ENCODE measurements at places on chromosomes 6 and 20.

GRCh38 chr20:51424270-51425117 lies 118.0 kb downstream of the NFATC2 start:
- DNase-seq: no peak

GRCh38 chr6:139776041-139776440 lies 401.6 kb upstream of the CITED2 start:
- DNase-seq: no peak

DNA sequence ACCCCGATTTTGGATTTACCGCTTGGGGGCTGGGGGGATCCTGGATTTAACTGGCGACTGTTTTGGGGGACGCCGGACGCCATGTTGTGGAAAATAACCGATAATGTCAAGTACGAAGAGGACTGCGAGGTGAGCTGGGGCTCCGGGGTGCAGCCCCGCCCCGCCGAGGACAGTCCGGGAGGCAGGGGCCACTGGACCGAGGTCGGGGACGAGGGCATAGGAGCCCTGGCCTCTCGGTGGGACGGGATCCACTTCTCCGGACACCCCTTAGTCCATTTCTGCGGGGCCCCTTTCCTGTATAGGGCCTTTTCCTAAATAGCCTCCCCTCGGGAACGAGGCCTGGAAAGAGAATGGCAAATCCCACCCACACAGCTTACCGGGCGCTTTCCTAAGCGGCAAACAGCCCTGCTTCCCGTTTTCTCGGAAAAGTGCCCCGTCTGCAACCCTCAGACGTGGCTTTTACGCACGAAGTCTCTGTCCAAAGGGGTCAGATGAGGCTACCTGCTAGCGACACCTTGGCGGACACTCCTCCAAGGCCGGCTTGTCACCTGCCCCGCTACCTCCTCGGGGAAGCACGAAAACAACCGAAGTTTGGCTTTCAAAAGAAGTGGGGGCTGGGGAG lies 469 bp downstream of the TFAP2C start:
- no peak for DNase-seq

- DNase-seq: no peak
Measured at GRCh38 chr6:153357391-153357790, 226.3 kb upstream of the RGS17 start.

DNA sequence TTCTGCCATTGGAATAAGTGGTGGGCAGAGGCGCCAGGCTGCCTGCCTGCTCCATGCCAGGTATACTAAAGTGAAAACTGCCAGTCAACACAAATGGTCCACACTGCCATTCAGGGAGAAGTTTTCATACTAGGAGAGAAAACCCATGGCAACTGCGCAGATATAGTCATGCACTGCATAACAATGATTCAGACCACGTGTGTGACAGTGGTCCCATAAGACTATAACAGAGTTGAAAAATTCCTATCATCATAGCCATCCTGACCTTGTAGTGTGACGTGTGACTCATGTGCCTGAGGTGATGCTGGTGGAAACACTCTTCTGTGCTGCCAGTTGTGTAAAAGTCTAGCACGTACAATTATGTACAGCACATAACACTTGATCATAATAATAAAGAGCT lies 25.1 kb downstream of the ZC3H12D start:
- DNase-seq: no peak

GRCh38 chr20:44736170-44737021 lies 9.3 kb upstream of the KCNK15 start:
- peak; percentile 85 for DNase-seq

- DNase-seq: no peak
Measured at GRCh38 chr20:4153251-4153650, 137.9 kb upstream of the RNF24 start.

GRCh38 chr6:53587291-53587690 lies 42.4 kb upstream of the GCLC start:
- no peak for DNase-seq

DNA sequence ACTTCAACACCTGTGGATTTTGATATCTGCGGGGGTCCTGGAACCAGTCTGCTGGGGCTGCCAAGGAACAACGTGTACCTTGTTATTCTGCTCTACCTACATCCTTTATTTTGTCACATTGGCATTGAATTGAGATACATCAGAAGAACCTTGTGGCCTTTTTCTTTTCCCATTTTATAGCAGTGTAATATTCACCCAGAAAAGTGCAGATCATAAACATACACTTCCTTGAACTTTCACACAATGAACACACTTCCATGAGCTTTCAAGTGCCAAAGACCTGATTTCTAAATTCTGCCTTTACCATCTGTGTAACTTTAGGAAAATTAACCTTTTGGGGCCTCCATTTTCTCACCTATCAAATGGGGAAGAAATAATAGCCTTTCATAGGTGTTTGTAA lies 29.9 kb upstream of the RREB1 start:
- DNase-seq: no peak

- DNase-seq: peak; percentile 63
Measured at GRCh38 chr6:116409756-116410155, 39.0 kb downstream of the DSE start.

- DNase-seq: peak; percentile 54
Measured at GRCh38 chr6:132298344-132298949, 102.8 kb downstream of the MOXD1 start.

DNA sequence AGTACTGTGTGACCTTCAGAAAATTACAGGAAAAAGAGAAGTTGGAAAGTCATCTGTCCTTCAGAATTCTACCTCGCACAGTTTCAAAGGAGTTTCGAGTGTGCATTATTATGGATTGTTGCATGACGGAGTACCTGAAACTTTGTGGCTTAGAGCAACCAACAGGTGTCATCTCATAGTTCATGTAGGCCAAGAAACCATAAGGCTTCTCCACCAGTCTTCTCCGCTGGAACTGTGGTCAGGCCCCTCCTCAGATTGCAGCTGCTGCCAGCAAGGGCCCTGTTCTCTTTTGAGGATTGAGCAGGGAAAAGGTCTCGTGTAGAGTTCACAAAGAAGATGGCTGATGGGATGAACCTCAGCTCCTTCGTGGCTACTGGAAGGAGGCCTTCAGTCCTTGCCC lies 151.2 kb upstream of the THBS2 start:
- no peak for DNase-seq

- no peak for DNase-seq
Measured at GRCh38 chr6:29943053-29943966, 978 bp downstream of the HLA-A start.

DNA sequence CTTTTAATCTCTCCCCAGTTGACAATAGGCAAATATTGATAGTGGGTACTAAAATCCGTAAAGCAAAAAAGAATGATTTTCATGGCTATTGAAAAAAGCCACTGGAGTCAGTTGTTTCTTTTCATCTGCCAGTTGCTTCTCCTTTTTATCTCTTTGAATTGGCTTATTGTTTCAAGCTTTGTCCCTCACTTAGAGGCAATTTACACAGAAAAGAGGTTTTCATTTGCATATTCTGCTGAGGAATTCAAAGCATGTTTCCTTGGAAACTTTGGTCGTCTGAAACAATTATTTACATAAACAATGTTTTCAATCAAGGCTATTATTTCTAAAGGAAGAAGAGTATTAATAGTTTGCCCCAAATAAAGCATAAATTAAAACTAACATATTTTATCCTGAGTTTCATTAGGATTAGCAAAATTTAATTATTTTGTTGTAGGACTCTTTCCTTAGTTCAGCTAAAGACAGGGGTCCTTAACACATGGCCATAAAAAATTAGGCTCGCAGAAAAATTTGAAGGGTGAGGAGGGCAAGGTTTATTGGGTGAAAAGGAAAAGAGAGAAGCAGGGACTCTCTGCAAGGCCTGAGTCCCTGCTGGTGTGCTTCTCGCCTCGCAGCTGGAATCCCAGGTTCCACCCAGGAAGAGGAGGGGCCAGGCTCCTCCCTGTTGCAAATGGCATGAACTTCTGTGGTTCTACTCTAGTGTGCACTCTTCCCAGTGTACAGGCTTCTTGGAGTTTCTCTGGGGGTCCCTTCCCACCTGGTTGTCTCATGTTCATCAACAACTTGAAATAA lies 138.8 kb upstream of the LAMA2 start:
- DNase-seq: no peak

DNA sequence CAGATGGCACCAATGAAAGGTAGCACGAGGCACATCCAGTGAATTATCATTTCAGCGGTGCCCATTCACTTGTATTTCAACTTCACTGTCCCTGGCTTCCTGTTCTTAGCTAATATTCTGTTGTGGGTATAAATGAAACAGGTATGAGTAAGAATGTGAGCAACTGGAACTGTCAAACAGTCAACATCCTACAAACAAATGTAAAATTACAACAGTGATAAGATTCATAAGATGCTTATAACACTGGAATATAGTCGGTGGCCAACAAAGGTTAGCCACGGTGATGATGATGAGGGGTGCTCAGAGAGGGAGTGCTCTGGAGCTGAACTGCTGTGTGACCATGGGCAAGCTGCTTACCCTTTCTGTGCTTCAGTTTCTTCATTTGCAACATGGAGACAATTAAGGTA lies 74.9 kb upstream of the TOX2 start:
- DNase-seq: no peak

DNA sequence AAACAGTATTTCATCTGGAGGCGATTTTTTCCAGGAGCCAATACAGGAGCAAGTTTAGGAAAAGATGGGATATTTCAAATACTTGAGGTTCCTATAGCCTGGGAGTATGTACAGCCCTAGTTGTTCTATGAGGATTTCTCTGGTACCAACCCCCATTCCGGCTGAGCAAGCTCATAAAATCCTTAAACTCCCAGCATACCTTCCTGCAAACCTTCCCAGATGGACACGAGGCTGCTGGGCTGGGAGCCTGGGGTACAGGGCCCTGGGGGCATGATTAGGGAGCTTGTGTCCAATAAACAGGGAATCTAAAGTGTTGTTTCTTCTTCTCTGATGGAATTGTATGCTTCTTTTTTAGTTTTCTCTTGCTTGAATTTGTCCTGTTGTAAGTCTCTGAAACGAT lies 1.5 kb downstream of the PRRC2A start:
- no peak for DNase-seq

DNA sequence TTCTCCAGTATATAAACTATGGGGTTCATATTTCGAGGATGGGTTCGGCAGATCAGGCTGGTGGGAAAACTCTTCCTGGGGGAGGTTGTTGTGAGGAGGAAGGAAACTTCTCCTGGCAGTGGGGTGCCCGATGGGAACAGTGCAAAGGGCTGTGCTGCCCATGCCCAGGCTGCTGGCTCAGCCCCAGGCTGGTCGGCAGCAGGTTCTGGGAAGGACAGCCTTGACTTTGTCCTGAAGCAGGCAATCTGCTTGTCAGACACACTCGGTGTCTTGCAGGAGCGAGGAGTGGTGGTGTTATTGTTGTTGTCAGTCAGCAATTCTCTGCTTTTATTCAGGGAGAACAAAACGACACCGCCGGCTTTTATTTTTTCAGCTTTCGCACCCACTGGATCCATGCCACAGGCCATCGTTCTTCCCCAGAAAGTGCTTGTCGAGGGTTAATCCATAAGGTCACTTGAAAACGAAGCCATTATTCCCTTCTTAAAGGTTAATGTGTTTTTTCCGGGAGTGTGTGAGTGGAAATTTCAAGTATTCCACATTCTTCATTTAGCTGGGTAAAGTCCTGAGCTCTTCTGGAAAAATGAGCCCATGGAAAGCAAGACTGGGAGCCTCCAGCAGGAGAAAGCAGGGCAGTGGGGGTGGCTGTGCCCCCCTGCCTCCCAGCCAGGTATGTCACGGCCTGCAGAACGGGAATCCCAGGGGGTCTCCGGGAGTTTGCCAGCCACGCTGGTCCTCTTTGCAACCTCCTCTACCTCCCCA lies 57.0 kb upstream of the STX16 start:
- DNase-seq: no peak

All from inflammatory macrophage (primary cell).